ENCODE measurements at places on chromosomes 1 and 21.

DNA sequence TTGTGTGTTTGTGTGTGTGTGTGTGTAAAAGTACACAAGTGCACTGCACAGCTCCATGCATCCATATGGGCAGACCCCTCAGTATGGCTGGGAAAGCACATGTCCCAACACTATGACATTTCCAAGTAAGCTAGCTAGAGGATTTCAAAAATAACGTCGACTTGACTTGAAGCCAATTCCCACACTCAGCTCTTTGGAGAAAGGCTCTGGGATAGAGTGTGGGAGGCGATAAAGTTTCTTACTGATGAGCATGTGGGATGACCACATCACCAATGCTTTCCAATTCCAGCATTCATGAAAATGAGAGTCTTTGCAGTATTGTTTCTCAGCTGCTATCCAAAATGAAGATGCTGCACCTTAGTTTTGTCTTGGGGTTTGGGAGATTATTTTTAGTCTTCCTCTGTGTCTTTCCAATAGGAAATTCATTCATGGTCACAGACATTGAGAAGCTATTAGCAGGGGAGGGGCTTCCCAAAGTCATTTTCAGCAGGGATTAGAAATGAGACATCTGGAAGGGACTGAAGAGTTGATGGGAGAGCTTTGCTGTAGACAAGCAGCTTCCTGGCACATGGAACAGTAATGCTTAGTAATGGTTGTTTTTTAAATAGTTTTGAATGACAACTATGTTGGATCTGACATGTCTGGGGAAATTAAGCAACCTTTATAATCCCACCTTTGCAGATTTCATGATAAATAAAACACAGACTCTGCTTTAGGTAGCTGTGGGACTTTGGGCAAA lies 143.5 kb downstream of the ASTN1 start:
- DNase-seq, result no peak

- no peak for DNase-seq
Observed at GRCh38 chr21:27371115-27371974, 404.5 kb upstream of the ADAMTS5 start.

DNA sequence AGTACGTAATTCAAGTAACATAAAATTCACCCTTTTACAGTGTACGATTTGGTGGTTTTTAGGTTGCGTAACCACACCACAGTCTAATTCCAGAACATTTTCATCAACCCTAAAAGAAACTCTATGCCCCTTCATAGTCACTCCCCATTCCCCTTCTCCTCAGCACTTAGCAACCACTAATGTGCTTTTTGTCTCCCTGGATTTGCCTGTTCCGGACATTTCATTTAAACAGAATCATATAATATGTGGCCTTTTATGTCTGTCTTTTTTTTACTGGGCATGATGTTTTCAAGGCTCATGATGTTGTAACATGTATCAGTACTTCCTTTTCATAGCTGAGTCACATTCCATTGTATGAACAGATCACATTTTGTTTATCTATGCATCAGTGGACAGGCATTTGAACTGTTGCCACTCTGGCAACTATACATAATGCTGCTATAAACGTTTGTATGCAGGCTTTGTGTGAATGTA lies 20.8 kb downstream of the OBSCN start:
- no peak for DNase-seq

DNA sequence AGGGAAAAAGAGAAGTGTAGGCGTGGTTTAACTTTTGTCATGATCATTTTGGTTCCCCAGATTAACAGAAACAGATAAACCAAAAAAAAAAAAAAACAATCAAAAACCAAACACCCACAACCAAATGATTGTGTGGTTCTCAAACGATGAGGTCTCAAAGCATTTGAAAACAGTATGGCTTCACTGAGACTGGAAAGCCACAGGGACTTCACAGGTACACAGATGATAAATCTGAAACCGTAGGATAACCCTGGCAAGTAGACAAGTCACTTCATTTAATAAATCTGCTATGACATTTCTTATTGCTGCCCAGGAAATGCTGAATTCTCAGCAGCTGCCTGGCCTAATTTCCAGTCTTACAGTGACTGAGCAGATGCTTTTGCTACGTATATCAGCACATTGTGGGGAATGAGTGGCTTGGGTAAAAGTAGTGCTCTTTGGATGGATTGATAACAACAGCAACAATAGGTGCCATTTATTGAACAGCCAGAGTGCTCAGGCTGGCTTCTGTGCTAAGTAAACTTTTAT lies 6.1 kb downstream of the ST6GALNAC3 start:
- no peak for DNase-seq

- DNase-seq, result no peak
Observed at GRCh38 chr1:22855668-22856606, 116.7 kb downstream of the LACTBL1 start.

All from esophagus squamous epithelium (tissue), 5 donors.